ENCODE measurements at places on chromosomes 12 and 14.

DNA sequence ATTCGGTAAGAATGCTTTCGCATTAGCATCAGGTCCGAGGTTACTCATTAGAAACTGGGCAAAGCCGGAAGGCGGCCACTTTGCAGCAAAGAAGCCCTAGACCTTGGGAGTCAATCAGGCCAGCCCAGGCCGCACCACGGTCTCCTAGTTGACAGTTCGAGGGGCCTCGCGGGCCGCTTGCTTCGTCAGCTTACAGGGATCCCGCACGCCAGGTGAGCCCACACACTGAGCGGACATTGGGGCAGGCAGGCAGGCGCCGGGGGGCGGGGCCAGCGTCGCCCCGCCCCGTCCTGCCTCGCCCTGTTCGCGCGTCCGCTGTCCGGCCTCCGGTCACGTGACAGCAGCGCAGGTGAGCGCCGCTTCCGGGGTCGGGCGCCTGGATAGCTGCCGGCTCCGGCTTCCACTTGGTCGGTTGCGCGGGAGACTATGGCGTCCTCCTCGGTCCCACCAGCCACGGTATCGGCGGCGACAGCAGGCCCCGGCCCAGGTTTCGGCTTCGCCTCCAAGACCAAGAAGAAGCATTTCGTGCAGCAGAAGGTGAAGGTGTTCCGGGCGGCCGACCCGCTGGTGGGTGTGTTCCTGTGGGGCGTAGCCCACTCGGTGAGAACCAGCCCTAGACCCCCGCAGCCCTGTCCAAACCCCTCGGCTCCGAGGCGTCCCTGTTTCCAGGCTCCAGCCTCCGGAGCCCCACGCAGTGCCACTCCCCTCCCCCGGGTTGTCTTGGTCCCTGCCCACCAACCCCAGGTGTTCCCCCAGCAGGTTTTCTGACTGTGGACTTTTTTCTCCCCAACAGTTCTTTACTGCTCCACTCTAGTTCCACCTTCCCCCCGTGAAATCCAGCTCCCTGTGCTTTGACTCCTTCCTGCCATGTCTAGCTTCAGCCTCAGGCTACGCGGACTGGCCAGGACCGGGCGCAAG, at the start of gene PIP4K2C:
Gene PIP4K2C, plus strand, starts transcription at position 329 of the 918 bp plus-strand sequence. Its CDS starts 98 bp downstream, at position 427.
- peak; percentile 88 for DNase-seq

DNA sequence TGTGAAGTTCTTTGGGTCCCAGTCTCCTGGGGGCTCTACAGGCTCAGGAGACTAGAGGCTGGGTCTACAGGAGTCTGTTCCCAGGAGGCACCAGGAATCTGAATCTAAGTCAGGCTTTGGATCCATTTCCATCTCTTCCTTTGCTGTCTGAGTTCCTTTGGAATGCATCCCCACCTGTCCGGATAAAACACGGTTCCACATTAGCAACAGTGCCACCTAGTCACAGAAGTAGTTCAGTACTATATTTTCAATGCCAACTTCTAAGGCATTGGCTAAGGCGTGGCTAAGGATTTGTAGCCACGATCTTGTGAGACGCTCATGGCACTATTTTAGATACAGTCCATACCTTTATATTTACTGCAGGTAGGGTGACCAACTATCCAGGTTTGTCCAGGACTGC, 15.1 kb downstream of the ZC2HC1C start:
- DNase-seq: no peak

DNA sequence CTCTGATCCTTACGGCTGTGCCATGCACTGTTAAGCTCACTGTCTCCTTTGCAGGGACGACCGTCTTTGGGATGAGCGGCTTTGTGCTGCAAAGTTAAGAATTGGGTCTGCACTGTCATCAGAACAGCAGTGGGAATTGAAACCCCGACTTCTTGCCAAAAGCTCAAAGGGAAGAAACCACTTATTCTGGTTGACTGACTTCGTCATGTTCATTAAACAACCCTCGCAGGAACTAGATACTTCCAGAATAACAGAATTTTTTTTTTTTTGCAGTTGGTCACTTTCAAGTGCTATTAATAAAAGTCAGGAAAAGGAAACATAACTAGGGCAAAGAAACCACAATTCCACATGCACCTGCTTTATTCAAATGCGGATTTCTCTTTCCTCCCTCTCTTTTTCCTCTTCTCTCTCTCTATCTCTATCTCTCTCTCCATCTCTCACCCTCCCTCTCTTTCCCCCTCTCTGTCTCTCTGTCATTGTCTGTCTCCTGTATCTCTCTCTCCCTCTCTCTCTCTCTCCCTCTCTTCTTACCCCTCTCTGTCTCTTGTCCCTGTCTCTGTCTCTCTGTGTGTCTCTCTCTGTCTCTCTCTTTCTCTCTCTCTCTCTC, 12.3 kb upstream of the GLT1D1 start:
- no peak for DNase-seq

DNA sequence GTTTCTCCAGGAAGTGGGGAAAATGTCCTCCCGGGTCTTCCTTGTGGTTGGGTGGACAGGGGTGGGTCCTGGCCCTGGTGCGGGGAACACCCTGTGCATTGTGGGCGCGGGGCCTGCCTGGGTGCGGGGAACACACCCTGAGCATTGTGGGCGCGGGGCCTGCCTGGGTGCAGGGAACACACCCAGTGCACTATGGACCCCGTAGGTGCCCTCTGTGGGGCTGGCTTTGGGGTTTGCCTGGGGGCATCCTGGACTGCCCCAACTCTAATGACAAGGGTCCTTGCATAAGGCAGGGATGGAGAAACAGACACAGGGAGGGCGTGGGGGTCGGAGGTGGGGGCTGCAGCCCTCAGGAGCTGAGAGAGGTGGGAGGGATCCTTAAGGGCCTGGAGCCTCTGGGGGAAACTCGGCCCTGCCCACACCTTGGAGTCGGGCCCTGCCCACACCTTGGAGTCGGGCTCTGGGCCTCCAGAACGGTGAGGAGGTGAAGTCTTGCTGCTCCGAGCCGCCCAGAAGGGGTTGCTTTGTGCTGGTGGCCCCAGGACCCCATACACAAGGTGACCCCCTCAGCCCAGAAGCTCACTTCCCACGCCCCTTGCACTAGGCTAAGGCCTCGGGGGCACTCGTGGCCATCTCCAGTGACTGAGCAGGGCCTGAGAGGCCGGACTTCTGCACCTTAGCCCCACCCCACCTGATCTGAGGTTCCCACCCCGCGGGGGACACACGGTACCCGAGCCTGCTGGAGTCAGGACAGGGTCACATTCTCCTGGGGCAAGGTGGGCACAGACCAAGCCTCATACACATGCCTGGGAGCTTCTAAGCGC, 69.3 kb downstream of the GALNT9 start:
- DNase-seq: no peak

- no peak for DNase-seq
Measured at GRCh38 chr14:88166616-88167015, 156.5 kb downstream of the KCNK10 start.

- peak; percentile 73 for DNase-seq
Measured at GRCh38 chr12:125683748-125684381, 618.6 kb downstream of the AACS start.

DNA sequence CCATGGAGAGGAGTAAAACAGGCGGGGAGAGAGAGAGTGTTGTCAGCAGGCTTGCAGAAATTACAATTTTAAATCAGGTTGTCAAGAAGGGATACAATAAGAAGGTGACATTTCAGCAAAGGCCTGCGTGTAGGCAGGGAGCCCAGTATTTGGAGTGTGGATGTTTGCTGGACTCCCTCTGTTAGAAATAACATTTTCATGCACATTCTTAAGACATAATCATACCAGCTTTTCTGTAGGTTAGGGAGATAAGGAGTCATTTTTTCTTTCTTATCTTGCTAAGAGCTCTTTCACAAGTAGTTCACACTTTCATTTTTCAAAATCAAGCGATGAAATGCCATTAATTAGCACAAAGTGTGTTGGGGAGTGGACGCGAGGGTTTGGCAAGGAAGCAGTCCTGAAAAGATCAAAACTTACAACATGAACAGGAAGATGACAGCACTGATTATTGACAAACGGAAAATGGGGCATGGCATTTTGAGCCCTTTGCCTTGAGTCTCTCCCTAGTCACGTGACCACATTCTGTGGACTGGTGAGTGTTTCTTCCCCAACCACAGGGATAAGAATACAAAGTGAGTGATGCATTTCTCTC, 160.2 kb downstream of the DAD1 start:
- DNase-seq: peak; percentile 86

DNA sequence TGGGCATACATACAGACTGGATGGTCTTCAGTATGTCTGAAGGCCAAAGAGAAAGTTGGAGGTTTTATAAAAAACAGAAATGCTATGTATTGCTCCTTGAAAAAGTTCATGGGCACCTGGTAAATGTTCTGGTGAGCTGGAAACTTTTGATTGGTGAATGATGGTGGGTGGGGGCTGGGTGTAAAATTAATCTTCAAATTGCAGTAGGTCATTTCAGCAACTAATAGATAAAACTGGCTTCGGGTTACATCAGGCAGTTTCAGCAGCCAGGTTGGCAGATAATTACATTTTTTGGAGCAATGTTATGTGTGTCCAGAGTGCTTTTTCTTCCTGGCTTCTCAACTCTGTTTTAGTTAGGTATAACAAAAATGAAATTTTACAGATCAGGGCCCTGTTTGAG, 35.3 kb downstream of the SDR9C7 start:
- DNase-seq: peak; percentile 32

DNA sequence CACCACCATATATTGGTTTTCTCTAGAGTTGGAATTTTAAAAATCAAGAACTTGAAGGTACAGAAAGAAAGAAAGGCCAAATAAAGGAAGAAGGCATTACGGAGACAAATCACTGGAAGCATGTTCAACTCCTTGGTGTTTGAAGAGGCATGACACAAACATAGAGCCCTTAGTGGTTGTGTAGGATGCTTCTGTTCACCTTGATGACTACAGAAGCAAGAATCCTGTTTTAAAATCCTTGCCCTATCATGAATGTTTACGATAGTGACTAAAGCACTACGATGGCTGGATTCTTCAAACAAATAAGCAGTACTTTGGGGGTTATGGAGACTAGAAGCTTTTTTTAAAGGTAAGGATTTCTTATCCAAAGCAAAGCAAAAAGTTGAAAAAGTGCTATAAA, 10.3 kb upstream of the ISM2 start:
- DNase-seq: no peak

DNA sequence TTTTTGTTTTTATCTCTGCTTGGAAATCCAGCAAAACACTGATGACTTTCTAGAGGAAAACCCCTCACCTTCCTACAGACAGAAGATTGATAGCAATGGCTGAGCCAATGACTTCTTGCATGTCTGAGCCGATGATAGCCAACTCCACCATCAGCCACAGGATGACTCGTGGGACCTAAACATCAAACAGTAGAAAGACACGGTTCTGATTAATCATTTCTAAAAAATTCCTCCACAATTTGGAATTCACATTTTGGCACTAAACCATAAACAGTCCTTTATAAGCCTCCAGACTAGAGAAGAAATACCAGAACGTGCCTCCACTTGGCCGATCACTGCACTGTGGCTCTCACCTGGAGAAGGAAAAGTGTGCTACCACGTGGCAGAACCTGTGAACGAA, 25.9 kb downstream of the SLC11A2 start:
- DNase-seq: no peak

GRCh38 chr12:44021471-44021971, 185.6 kb downstream of the TMEM117 start:
- peak; percentile 54 for DNase-seq

DNA sequence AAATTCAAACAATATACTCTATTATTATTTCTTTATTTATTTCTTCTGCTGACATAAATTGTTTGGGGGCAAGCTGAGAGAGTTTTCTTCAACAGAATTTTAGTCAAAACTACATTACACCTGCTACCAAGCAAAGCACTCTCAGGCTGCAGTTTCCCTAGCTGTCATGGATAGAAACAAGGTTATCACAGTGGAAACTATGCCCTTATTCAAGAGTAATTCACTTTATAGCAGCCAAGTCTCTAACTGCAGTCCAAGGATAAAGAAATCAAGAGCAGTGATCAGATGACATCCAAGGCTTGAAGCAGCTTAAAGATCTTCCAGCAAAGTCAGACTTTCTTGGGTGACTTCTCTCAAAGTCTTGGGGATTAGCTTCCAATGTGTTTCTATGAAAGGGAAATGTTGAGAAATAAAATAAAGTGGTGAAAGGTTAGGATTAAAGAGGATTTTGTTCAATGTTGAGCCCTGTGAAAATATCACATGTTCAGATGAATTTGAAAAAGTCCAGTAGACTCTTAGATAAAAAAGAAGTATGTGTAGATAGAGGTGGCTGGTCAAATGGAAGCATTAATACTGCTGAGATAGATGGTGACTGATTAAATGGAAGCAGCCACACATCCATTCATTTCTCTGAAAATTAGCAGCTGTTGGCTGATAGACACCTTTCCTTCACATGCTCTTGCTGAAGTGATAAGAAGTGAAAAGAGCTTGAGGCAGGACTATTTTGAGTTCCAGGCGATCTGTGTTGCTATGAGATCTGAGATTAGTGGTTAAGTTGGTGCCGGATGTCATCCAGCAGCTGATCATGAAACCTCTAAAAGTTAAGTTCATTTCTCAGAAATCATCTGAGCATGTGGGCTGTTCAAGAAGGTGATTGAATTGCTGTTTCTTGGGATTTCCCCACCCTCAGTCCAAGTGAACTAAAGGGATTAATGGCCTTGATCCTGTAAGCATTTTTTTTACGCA, 257.8 kb upstream of the BTG1 start:
- peak; percentile 95 for DNase-seq

DNA sequence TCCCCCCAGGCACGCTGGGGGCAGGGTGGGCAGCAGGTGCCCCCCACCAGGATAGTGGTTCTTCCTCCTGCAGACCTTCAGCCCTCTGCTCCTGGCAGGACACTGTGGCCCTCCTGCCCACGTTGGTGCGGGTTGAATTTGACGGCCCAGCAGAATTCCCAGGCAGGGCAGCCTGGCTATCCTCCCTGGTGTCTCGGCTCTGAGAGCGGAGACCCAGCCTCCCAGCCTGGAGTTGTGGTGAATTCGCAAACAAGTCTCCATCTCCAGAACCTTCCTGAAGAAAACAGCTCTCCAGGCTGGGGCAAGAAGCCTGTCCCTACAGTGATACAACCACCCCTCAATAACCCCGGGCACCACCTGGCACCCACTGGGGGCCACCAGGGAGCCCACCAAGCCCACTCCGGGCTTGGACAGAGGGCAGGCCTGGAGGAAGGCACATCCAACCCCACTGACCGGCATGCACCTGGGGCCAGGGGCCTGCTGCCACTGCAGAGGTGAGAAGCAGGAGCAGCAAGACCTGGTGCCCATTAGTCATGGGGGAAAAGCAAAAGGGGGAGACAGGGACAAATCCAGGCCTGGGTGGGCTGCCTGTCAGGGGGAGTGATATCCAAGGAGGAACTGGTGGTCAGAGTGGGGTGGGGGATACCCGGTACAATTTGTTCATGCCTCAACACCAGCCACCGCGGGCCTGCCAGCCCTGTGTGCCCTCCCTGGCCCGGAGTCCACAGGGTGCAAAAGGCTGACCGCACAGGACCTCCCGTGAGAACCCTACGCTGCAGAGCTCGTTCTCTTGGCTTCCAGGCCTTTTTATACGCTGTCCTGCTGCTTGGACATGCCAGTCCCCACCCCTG, 3.6 kb downstream of the ANKRD9 start:
- no peak for DNase-seq

- no peak for DNase-seq
Measured at GRCh38 chr12:124660851-124661250, 93.4 kb upstream of the NCOR2 start.

GRCh38 chr12:59597385-59597781, 1.6 kb downstream of the SLC16A7 start:
- DNase-seq: peak; percentile 84
